DMS153 (cell line): ENCODE measurements at places on chromosomes 2 and 18.

GRCh38 chr2:197378494-197379307 lies 56.1 kb downstream of the SF3B1 start:
- DNase-seq = peak; percentile 15

- no peak for DNase-seq
These were observed 61.4 kb downstream of the SMAD7 start for GRCh38 chr18:48889115-48889941.

DNA sequence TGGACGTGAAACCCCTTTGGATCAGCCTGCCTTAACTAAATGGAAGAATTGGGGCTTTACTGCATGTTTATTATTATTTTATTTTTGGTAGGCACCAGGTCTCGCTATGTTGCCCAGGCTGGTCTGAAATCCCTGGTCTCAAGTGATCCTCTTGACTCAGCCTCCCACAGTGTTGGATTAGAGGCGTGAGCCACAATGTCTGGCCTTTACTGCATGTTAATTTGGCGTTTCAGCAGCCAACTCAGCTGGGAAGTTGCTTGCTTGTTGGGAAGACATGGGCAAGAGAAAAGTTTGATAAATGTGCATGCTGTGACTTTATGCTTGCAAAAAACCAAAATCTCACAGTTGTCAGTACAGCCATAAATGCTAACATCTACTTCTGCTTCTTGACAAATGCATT lies 105.1 kb downstream of the FMNL2 start:
- DNase-seq = no peak

- DNase-seq = no peak
These were observed 3.1 kb downstream of the PROM2 start for GRCh38 chr2:95277246-95277906.

- peak; percentile 79 for DNase-seq
These were observed at the start of gene CTNNA2 for GRCh38 chr2:79512442-79513401. Gene CTNNA2, plus strand, starts transcription at chr2:79513051.
